Foreskin keratinocyte (primary cell): ENCODE measurements at places on chromosomes 1 and 21. TPM values are rescaled to one million over a fixed set of nuclear protein-coding genes. Genes with fewer than 3 reads are reported as not detected.

The GPA33 gene
- total RNA-seq, result not detected in 2 replicates

The KRTAP21-3 gene
- total RNA-seq, result not detected in 2 replicates

The CFHR4 gene
- total RNA-seq, result not detected in 2 replicates

The SPRR2F gene
- total RNA-seq, result not detected in 2 replicates

The FAM72D gene
- 2.7 and 4.8 TPM in 2 replicates for total RNA-seq

The OR2L8 gene
- total RNA-seq, result not detected in 2 replicates

The MEX3A gene
- total RNA-seq, result 3.5 and 4.1 TPM in 2 replicates

The EDARADD gene
- 6.3 and 6.5 TPM in 2 replicates for total RNA-seq

The ADGRL2 gene
- total RNA-seq, result 9.8 and 15.0 TPM in 2 replicates
